Aorta (tissue), 5 donors: ENCODE measurements at places on chromosomes 6 and 20. TPM values are rescaled to one million over a fixed set of nuclear protein-coding genes. Genes with fewer than 3 reads are reported as not detected.

- H3K27me3 ChIP-seq: no peaks in the 10 kb centered on the region
- DNase-seq: no peak
- H3K36me3 ChIP-seq: no peaks in the 10 kb centered on the region
- peaks cover 2% of the 10 kb centered on the region for H3K4me1 ChIP-seq
- H3K27ac ChIP-seq: no peak overlapping the region
- no peak overlapping the region for H3K4me3 ChIP-seq
Measured at GRCh38 chr6:45275358-45275757, 52.8 kb upstream of the RUNX2 start.

PBOV1 gene
- not detected for total RNA-seq

DNA sequence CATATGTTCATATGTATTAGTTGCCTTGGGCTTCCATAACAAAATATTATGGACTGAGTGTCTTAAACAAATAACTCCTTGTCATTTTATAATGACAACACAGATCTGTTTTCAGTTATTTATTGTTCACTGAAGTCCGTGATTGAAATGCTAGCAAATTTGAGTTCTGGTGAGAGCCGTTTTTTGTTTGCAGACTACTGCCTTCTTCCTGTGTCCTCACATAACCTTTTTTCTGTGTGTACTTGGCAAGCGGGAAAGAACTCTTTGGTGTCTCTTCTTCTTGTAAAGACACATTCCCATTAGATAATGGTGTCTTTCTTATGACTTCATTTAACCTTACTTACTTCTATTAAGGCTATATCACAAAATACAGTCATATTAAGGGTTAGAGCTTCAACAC lies 482.9 kb upstream of the EYS start:
- no peaks in the 10 kb centered on the region for H3K27me3 ChIP-seq
- H3K27ac ChIP-seq: no peak overlapping the region
- DNase-seq: no peak

HLA-DPA1 gene
- 203 TPM for total RNA-seq

FAM162B gene
- total RNA-seq: 6.2 TPM

DYNLT2 gene
- total RNA-seq: 1.2 TPM

CRISP3 gene
- total RNA-seq: not detected

MACROD2 gene
- total RNA-seq: 6.2 TPM

RIPOR3 gene
- total RNA-seq: 8.0 TPM

DCDC2 gene
- total RNA-seq: not detected

- no peak overlapping the region for H3K4me3 ChIP-seq
- H3K27ac ChIP-seq: no peak overlapping the region
- H3K36me3 ChIP-seq: no peaks in the 10 kb centered on the region
- H3K27me3 ChIP-seq: no peaks in the 10 kb centered on the region
Measured at GRCh38 chr6:30155520-30156261, 5.3 kb downstream of the TRIM10 start.

DNA sequence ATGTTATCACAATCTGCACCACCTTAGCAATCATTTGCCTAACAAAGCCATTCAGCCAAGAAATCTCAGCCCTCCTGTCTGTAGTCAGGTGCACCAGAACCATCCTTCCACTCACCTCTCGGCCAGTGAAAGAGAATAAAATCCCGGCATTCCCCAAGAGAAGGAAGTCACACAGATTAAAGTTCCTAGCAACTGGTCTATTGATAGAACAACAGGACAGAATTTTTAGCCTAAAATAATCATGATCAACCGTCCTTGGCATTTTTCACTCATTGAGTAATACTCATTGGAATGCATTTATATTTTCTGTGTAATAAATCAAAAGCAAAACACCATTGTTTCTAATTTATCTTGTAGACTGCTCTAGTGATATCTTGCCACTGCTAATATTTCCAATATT lies 85.7 kb upstream of the CDH4 start:
- no peak overlapping the region for H3K4me3 ChIP-seq
- no peak for DNase-seq
- no peaks in the 10 kb centered on the region for H3K27me3 ChIP-seq
- no peak overlapping the region for H3K27ac ChIP-seq
- H3K36me3 ChIP-seq: no peaks in the 10 kb centered on the region

DNA sequence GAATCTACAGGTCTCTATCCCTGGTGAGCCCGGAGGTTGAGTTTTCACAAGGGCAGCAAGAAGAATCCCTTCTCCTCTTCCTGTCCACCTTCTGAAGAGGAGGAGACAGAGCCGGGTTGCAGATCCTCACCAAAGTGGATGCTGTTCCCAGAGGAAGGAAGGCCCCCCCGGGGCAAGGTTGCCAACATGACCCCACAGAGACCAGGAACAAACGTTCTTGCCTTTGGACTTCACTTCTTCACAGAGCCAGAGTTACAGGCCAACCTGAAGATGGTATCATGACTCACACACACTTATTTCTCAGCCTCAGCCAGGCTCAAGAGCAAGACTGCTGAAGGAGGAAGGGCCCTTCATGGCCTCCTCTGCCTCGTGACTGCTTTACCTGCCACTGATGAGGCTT lies 384.3 kb downstream of the CD83 start:
- no peaks in the 10 kb centered on the region for H3K36me3 ChIP-seq
- no peak overlapping the region for H3K27ac ChIP-seq
- H3K4me1 ChIP-seq: no peaks in the 10 kb centered on the region
- DNase-seq: no peak
- no peak overlapping the region for H3K4me3 ChIP-seq
- no peaks in the 10 kb centered on the region for H3K27me3 ChIP-seq

LRP11 gene
- 24.4 TPM for total RNA-seq

DNA sequence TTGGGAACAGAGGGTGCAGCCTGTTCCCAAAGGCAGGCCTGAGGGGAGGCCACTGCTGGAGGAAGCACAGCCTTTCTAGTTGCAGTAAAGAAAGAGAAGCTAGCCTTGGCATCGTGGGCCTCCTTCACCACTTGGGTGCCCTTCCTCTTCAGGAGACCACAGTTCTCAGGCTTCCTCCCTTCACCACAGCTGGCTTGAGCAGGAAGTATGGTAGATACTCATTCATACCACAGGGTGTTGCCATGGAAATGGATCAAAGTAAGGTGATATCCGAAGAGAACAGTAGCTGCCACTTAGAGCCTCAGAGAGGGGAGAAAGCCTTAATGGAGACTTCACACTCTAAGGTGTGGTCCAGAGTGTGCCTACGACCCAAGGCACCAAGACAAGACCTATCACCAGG lies 120.4 kb upstream of the RIPOR2 start:
- DNase-seq: no peak
- no peaks in the 10 kb centered on the region for H3K4me1 ChIP-seq
- no peaks in the 10 kb centered on the region for H3K27me3 ChIP-seq
- H3K27ac ChIP-seq: no peak overlapping the region

- no peaks in the 10 kb centered on the region for H3K36me3 ChIP-seq
- no peaks in the 10 kb centered on the region for H3K27me3 ChIP-seq
- no peaks in the 10 kb centered on the region for H3K4me1 ChIP-seq
- DNase-seq: peak; percentile 98
- peak overlapping the region; percentile 29 for H3K4me3 ChIP-seq
- H3K27ac ChIP-seq: peak overlapping the region; percentile 37
Measured at GRCh38 chr6:26025894-26026832, 61.1 kb upstream of the HFE start.

GID8 gene
- 22.0 TPM for total RNA-seq

DNA sequence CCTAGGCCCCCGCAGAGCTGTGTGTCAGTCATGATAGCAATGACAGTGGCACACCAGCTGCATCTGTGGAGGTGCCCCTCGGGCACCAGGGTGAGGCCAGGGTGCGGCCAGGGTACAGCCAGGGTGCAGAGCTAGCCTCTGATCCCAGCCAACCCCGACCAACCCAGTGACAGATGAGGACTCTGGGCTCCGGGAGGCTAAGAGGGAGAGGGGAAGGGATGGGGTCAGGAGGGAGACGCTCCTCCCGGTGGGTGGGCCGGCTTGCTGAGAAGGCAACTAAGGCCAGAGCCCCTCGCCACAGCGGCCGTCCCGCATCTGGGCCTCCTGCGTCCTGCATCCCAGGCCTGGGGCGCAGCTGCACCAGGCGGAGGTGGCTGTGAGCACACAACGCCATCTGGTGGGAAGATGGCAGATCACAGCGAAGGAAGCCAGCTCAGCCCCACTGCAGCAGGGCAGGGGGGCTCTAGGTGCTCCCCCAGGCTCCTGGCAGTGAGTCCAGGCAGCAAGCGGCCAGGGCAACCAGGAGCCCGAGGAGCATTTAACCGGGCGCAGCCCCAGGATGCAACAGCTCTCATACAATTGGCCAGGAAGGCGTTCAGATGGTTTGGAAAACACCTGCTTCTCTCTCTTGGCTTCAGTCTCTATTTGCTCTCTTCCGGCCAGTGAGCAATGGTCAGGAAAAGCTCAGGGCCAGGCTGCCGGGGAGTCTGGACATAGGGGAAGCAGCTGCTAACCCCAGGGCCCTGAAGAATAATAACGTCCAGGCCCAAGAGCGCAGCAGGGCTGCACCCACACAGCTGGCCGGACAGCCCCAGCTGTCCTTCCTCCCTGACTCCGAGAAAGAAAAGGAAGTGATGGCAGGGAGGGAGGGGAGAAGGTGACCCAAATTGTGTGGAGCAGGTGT lies 169.4 kb downstream of the TAF4 start:
- H3K4me3 ChIP-seq: no peak overlapping the region
- H3K36me3 ChIP-seq: no peaks in the 10 kb centered on the region
- H3K27me3 ChIP-seq: no peaks in the 10 kb centered on the region
- no peaks in the 10 kb centered on the region for H3K4me1 ChIP-seq

CLVS2 gene
- 0.03 TPM for total RNA-seq

GRCh38 chr20:8005033-8005432 lies 14.5 kb downstream of the TMX4 start:
- no peaks in the 10 kb centered on the region for H3K27me3 ChIP-seq
- H3K27ac ChIP-seq: no peak overlapping the region
- peaks cover 3% of the 10 kb centered on the region for H3K36me3 ChIP-seq
- DNase-seq: no peak

DNA sequence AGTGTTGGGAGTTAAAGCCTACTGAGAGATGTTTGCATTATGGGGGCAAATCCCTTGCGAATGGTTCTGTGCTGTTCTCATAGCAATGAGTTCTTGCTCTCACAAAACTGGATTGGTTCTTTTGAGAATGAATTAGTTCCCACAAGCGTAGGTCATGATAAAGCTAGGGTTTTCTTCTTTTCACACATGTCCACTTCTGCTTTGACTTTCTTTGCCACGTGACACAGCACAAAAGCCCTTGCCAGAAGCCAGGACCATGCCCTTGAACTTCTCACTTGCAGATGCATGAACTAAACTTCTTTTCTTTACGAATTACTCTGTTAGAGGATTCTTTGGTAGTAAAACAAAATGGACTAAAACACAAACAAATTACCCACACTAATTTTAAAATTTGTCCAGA lies 922.8 kb downstream of the EPHA7 start:
- no peak overlapping the region for H3K4me3 ChIP-seq
- no peaks in the 10 kb centered on the region for H3K4me1 ChIP-seq
- H3K27me3 ChIP-seq: no peaks in the 10 kb centered on the region
- DNase-seq: no peak
- H3K27ac ChIP-seq: no peak overlapping the region

TTLL9 gene
- 0.81 TPM for total RNA-seq

GRCh38 chr20:45835329-45835765 lies 1.7 kb downstream of the SNX21 start:
- H3K4me3 ChIP-seq: no peak overlapping the region
- H3K27ac ChIP-seq: peak overlapping the region; percentile 49
- H3K27me3 ChIP-seq: no peaks in the 10 kb centered on the region
- no peaks in the 10 kb centered on the region for H3K4me1 ChIP-seq
- no peak for DNase-seq

- H3K27me3 ChIP-seq: no peaks in the 10 kb centered on the region
- H3K4me3 ChIP-seq: no peak overlapping the region
Measured at GRCh38 chr20:48295445-48295903, 510.2 kb upstream of the SULF2 start.

HSD17B8 gene
- 2.7 TPM for total RNA-seq

DNA sequence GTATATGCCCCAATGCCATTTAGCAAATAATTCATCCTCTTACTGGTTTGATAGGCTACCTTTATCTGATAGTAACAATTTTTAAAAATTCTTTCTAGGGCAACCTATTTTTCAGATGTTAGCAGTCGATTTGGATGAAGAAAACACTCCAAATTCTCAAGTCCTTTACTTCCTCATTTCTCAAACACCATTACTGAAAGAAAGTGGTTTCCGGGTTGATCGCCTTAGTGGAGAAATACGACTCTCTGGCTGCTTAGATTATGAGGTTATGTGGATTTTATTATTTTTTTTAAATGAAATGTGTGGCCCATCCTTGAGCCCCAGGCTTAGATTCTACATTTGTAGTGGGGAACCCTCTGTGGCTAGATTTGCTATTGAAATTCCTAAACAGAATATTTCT lies 26.3 kb downstream of the CDH26 start:
- no peaks in the 10 kb centered on the region for H3K4me1 ChIP-seq
- no peaks in the 10 kb centered on the region for H3K36me3 ChIP-seq
- no peak for DNase-seq
- H3K27ac ChIP-seq: no peak overlapping the region
- H3K27me3 ChIP-seq: no peaks in the 10 kb centered on the region

FAM217A gene
- total RNA-seq: not detected

- no peaks in the 10 kb centered on the region for H3K4me1 ChIP-seq
- H3K27ac ChIP-seq: no peak overlapping the region
- H3K36me3 ChIP-seq: peaks cover 8% of the 10 kb centered on the region
- DNase-seq: no peak
- H3K27me3 ChIP-seq: no peaks in the 10 kb centered on the region
Measured at GRCh38 chr6:33199687-33200218, 712 bp downstream of the RXRB start.

DNA sequence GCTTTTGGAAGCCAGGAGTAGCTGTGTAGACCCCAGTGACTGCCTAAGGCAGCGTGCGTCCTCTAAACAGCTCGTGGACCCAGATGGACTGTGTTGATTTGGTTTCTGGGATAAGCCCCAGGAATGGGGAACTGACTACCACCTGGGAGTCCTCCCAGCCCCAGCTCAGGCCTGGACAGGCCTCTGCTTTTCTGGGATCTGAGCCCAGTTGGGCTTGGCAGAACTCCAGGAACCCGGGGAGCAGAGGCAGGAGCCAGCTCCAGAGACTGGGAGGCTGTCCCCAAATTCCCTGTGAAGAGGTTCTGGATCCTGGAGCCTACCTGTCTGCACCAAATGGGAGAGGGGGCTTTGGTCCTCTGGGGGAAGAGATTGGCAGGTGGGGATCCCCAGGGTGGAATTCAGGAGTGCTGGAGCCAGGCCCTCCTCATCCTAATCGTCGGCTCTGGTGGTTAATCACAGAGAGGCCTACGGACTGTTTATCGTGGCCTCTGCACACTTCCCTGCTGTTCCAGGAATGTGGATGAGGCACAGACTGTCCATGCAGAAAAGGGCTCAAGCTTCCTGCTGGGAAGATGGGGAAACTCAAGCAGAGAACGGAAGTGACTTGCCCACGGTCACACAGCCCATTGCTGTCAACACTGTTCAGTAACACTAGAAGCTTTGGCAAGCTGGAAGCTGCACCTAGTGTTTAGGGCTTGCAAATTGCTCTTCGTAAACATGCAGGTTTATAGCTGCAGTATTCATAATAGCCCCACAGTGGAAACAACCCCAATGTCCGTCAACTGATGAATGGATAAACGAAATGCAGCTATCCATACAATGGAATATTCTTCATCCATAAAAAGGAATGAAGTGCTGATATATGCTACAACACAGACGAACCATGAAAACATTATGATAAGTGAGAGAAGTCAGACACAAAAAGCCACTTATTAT lies 100.6 kb downstream of the KCNB1 start:
- peak; percentile 84 for DNase-seq
- H3K4me1 ChIP-seq: no peaks in the 10 kb centered on the region
- no peak overlapping the region for H3K4me3 ChIP-seq
- H3K36me3 ChIP-seq: no peaks in the 10 kb centered on the region
- no peaks in the 10 kb centered on the region for H3K27me3 ChIP-seq

GRCh38 chr6:4856785-4857184 lies 80.6 kb downstream of the CDYL start:
- H3K27ac ChIP-seq: no peak overlapping the region
- no peaks in the 10 kb centered on the region for H3K36me3 ChIP-seq
- no peaks in the 10 kb centered on the region for H3K4me1 ChIP-seq
- H3K4me3 ChIP-seq: no peak overlapping the region
